ENCODE measurements at places on chromosomes 1 and 21.

DNA sequence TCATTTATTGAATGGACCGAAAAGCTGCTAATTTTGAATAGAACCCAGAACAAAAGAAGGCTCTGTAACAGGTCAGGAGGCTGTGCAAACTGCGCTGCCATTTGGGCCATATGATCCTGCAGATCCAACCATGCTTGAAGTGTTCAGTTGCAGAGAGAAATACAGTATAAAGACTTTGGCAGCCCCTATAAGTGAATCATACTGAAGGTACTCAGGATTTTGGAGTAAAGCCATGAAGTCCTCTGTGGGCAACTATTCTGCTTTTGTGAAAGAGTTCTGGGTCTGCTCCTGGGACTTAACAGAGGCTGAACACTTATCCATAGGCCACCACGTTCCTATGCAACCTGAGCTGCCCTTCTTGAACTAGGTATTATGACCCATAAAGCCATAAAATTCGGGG lies 1613.6 kb upstream of the PRMT6 start:
- no peak for DNase-seq

- no peak for DNase-seq
Measured at GRCh38 chr1:23732363-23733224, 10.7 kb upstream of the ELOA start.

GRCh38 chr21:35220301-35220700 lies 171.2 kb upstream of the RUNX1 start:
- no peak for DNase-seq

GRCh38 chr1:53259932-53260331 lies 21.6 kb upstream of the MAGOH start:
- no peak for DNase-seq

- DNase-seq = peak; percentile 39
Measured at GRCh38 chr1:32741413-32742198, 39.0 kb upstream of the SYNC start.

- DNase-seq = no peak
Measured at GRCh38 chr1:84504580-84505492, 1.4 kb upstream of the SPATA1 start.

- no peak for DNase-seq
Measured at GRCh38 chr1:110643879-110644472, 30.8 kb downstream of the KCNA3 start.

- DNase-seq = no peak
Measured at GRCh38 chr1:112319371-112320040, 76.5 kb upstream of the CTTNBP2NL start.

DNA sequence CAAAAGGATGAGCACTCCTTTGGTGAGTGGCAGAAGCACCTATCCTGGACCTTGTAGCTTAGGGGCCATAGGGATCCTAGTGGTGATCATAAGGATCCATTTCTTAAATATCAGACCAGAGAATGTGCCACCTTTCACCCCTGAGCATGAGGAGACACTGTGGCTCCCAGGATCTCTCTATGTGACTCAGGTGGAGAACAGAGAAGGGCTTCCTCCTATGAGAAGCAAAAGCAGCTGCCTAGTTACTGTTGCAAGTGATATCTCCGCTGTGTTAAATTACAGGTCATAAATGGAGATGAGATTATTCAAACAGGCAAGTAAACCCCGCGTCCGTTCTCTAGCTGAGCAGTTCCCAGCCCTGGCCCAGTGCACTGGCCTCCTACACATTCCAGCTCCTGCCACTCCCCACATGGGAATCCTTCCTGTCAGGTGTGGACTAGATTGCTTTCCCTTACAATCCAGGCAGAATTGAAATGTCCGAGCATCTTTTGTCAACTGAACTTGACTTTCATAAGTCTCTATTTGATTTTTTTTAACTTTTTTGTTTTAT lies 26.3 kb downstream of the CLEC20A start:
- DNase-seq = no peak

DNA sequence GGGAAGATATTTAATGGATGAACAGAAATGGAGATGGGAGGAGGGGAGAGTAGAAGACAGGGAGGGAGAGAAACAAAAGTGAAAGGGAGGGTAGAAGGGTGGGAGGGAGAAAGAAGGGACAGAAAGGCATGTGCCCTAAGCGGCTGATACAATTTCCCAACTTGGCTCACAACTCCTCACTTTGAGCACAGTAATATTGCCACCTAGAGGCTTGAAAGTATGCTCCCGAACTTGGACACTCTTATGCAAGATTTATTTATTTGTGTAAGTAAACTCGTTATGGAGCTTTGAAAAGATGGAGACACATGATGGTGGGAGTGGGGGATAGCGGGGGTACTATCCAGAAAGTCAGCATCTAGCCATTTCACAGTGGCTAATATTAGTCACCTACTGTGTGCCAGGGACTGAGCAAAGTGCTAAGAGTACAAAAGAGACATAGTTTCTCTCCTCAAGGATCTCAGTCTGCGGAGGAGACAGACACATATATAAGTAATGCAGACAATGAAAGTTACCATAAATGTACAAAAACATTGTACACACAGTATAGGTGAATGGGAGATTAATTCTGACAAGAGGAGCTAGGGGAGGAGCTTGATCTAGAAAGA lies 189.7 kb downstream of the SEC16B start:
- DNase-seq = peak; percentile 49

GRCh38 chr1:207454046-207454964 lies at the start of gene CR2:
Gene CR2 (plus strand): TSS chr1:207454328. CDS start chr1:207454419, 91 bp downstream.
- DNase-seq = peak; percentile 44

DNA sequence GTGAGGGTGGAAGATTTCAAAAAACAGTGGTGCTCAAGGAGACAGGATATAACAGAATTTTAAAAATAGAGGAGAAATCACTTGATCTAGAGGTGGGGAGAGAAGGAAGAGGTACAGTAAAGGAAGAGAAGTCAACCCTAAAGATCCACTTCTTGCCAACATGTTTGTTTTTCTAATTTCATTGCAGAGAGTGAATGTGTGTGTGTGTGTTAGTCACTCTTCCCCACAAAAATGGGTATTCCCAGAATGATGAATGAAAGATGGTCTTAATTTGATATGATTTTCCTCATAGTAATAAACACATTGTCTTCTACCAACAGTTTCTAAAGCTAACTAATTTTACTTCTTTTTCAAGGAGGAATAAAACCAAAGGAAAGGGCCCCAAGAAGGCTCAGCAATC lies 74.2 kb upstream of the NGF start:
- no peak for DNase-seq

DNA sequence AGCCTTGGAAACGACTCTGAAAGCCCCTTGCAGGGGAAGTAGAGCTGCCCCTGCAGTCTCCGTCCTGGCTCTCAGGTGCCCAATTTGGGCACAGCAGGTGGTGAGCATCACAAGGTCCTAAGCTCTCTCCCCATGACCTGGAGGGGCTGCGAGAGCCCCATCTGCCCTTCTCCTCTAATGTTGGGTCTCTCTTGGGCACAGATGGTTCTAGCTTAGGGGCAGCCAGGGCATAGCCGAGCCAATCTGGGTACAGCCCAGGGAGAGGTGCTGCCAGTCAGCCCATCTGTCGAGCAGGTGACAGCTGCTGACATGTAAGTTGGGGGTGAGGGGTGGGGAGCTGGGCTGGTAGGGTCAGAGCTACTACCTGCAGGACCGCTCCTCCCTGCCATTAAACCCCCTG lies 50.7 kb downstream of the SYT2 start:
- no peak for DNase-seq

- no peak for DNase-seq
Measured at GRCh38 chr1:89286549-89287180, 14.0 kb upstream of the GBP5 start.

DNA sequence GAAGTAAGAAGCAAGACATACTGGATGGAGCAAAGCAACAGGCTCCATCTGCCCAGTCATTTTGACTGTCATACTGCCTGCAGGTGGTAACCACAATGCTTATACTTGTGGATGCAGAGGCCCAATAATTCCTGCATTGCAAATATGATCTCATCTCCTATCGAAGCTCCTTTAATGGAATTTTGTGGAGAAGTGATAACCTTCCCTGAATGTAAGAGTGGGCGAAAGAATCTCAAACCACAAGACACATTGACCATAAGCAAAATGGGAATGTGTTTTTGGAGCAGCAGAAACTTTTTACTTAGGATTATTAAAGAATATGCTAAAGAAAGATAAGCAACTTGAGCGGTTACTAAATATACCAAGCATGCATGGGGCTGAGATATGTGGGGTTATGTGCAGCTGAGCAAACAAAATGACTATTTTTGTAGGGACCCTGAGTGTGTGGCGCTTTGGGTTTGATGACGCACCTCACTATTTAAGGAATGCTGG lies 77.4 kb upstream of the BACH1 start:
- DNase-seq = no peak

DNA sequence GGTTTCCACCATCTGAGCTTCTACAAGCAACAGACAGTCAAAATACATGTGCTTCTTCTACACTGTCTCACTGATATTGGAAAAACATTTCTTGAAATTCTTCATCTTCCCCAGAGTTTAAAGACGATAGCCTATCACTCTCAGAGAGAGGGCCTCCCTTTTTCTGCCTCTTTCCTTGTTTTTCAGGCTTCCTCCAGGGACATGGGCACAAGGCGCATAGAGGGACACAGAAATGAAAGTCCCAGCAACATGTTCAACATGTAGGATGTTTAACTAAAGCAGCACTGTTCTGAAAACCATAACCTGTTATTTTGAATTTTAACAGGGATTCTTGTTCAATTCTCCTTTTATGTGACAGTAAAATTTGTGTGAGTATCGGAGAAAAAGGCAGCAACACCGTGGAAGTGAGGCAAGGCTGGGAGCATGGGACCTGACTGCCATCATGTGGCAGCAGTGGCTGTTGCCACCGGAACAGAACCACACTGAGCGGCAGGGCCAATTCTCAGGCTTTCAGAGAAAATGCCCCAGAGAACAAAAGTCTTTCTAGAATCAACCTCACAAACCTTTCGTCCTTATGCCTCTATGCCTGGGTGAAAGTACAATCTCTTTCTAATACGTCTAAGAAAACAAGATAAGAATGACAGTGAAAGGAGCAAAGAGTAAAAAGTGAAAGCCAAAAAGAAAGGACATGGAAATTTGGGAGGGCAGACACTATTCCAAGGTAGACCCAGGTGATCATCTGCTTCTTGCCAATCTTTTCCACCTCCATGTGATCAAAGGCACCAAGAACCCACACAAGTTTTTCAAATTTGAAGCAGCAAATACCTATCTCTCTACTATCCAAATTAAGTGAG lies 54.5 kb downstream of the PCNX2 start:
- peak; percentile 2 for DNase-seq

DNA sequence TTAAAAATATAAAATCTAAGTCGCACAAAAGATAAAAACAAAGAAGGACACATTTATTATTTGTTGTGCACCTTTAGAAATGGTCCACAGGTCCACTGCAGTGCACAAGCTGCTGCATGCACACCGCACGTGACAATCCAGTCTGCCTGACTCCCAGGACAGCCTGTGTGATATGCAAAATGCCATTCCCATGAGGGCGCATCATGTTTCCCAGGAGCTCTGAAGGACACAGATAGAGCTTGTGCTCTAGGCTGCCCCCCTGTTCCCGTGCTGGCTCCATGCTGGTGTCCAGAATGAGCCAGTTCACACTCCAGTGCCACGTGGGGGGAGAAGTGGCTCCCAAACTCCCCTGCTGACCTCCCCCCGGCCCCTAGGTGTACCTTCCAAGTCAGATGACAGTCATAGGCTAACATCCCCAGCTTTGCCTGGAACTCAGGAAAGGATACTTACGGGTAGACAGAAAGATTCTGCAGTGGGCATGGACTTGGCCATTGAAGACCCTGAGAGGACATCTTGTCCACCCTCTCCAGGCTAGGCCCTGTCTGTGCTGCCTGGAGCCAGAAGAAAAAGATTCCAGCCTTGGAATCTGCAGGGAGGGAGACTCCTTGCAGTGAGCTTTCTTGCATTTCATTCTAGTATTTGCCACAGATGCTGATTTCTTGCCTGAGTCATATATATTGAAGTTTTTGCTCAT lies 26.3 kb downstream of the RAB7B start:
- DNase-seq = peak; percentile 55

DNA sequence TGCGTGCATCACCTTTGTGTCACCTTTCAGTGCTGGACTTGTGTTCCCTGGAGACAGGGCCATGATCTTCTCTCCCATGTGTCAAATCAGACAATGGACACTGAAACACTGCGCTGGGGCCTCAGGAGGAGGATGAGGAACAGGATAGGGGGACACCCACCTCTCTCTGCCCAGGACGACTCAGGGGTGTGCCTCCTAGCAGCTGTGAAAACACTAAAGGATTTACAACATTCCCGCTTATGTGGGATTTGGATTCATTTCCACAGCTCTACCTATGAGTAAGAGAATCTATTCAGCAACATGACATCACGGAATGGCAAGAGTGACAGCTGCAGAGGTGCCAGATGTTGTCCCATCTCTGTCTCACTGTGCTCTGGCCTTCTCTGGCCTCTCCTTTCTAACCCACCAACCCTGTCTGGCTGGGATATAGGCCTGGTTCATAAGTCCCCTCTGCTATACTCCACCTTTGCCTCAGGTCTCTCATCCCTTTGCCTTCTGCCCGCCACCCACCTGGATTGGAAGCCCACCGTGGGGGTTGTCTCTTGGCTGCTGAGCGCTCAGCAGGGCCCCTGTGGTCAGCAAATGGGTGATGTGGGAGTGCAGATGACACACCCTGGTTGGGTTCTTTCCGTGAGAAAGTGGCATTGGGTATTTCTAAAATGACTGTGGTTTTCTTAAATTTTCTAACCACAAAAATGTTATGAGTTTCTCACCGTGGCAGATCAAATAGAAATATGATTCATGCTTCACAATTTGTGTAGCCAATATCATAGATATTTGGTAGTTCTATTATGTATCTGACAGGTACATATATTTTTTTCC lies 47.1 kb upstream of the TLR5 start:
- no peak for DNase-seq

DNA sequence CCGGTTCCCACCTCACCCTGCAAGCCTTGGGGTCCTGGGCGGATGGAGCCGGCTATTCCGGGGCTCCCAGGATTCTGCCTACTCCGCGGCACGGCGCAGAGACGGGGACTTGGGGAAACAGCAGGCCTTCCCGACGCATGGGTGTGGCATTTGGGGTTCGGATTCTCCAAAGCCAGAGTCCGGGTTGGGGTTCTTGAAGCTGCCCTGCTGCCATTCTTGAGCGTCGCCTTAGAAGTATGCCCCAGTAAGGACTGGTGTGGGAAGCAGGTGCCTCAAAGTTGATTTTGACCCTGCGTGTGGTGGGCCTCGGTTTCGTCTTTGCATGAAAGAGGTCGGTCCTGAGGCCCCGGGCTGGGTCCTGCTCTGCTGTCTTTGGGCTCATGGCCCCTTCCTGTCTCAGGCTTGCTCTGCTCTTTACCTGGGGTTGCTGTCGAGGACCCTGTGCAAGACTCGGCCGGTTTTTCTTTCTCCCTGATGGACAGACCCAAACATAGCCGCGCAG lies 696 bp downstream of the GUK1 start:
- no peak for DNase-seq
